H54 (cell line): ENCODE measurements at places on chromosomes 5 and 9.

GRCh38 chr9:21506626-21507482 is 24.7 kb upstream of the IFNE start:
- DNase-seq, result no peak

DNA sequence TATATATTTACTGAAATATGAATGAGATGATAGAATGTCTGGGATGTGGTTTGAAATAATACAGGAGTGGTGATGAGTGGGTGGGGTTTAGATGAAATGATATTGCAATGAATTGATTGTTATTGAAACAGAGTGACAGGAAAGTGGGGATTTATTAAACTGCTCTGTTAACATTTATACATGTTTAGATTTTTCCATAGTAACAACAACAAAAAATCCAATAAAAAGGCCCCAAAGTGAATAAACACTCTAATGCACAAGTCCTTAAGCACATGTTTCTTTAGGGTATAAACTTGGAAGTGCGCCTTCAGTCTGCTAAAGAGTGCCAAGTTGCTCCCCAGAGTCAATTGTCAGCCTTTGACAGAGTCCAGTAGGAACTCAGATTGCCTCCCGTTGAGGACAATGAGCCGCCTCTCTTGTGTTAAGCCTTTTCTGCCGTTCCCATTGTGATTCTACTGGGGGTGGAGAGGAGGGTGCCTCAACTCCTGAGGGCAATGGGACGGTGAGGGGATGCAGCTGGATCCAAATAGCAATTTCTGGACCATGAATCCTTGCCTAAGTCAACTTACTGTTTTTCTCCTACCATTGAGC is 112.3 kb downstream of the SLC28A3 start:
- DNase-seq, result no peak

DNA sequence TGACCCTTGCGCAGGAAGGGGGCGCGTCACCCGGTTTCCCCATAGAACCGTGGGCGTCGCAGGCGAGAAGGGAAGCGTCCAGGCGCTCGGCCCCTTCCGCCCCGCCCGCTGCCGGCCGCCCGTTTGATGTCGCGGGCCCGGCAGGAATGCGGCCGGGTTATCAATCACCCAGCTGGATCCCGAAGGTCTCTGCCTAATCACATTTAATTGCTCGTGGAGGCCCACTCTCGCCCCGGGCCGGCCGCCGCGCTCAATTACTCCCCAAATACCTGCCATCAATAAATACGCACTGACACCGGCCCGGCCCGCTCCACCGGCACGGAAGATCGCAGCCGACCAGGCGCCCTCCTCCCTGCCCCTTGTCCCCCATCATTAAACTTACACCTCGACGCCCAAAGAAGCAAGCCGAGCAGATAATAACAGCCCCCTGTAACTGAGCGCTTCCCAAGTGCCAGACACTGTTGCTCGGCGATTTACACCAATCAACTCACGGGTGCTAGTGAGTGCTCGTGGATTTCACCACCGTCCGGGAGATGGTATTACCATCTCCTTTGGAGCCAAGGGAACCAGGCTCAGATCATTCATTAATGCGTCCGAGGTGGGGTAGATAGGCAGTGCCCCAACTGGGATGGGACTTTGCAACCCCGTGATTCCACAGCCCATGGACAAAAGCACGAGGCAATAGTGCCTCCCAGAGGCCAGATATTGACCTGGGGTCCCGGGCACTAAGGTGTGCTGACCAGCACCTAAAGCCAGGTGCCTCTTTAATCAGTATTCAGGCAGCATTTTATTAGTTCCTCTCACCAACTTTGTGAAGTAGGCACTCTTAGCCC is 11.3 kb downstream of the MSX2 start:
- no peak for DNase-seq

DNA sequence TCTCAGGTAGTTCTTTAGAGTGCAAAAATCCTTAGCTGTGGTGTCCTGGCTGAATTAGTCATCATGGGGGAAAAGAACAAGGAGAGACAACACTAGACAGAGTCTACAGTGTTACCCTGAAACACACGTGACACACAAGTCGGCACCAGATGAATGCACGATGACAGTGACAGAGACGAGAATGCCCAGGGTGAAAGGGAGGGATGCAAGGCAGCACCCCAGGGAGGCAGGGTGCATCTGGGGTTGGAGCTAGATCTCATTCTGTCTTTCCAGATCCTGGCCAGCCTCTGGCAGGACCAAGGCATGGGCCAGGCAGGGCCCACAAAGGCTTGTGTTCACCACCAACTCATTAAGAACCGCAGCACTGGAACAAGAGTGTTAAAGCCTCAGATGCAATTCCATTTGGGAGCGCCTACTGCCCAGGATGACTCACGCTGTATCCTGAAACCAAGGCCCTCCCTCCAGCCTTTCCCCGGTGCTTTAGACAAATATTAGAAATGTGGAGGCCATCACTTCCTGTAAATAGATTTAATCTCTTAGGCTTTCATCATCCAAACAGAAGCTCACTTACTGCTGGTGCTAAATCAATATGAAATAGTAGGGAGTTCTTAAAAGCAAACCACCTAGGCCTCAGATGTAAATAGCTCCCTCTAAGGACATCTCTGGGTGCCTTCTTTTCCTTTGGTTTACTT is 56.1 kb downstream of the IRX2 start:
- DNase-seq, result no peak

DNA sequence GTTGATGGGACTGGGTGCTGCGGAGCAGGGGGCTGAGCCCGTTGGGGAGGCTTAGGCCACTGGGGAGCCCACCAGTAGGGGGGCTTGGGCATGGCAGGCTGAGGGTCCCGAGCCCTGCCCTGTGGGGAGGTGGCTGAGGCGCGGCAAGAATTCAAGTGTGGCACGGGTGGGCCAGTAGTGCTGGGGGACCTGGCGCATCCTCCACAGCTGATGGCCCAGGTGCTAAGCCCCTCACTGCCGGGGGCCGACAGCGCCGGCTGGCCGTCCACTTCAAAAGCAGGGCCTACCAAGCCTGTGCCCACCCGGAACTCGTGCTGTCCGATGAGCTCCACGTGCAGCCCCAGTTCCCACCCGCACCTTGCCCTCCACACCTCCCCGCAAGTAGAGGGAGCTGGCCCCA is 917.5 kb downstream of the TAF11L14 start:
- DNase-seq, result no peak

GRCh38 chr5:55855509-55855908 is 4.4 kb downstream of the IL31RA start:
- no peak for DNase-seq
